ENCODE measurements at places on chromosomes 4 and X. TPM values are rescaled to one million over a fixed set of nuclear protein-coding genes. Genes with fewer than 3 reads are reported as not detected.

Gene INPP4B
- 14.0 TPM for total RNA-seq

Gene BEX3
- 114 TPM for total RNA-seq

Gene PRKG2
- 2.0 TPM for total RNA-seq

Gene PTCHD1
- total RNA-seq: not detected

Gene AFAP1
- 48.2 TPM for total RNA-seq

Gene HOPX
- 1.3 TPM for total RNA-seq

Gene GC
- not detected for total RNA-seq

DNA sequence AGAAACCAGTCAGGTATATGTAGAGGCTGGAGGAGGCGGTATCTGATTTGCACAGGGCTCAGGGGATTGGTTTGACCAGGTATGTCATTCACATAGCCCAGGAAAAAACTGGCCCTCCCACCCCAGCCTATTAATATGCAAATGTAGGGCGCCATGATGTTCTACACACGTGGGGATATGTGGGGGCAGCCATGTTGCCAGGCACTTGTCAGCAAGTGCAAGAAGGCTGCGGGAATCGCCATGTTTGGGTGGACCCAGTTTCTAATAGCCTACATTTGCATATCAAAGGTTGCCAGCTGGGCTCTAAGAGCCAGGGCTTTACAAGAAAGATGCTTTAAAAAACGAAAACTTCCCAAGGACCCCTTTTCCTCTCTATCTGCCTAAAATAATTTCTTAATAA, 335.1 kb downstream of the SMARCA1 start:
- no peaks in the 10 kb centered on the region for H3K36me3 ChIP-seq
- H3K27ac ChIP-seq: no peak overlapping the region
- no peaks in the 10 kb centered on the region for H3K27me3 ChIP-seq
- H3K4me1 ChIP-seq: no peaks in the 10 kb centered on the region
- no peak overlapping the region for H3K4me3 ChIP-seq

DNA sequence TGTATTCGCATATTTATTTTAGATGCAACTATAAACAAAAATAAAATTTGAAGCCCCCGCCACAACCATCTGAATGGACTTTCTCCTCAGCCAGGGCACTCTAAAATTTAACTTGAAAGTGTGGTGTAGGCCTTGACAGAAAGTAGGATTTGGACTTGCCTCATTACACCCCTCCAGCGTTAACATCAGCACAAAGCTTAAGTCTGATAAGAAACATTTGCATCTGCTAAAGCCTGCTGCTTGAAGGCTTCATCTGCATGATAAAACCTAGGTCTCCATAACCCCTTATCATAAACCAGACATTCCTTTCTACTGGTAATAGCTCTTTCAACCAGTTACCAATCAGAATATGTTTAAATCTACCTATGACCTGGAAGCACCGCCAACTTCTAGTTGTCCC, 1046.5 kb downstream of the FAT4 start:
- H3K27ac ChIP-seq: no peak overlapping the region
- H3K27me3 ChIP-seq: no peaks in the 10 kb centered on the region
- no peak overlapping the region for H3K4me3 ChIP-seq
- H3K36me3 ChIP-seq: no peaks in the 10 kb centered on the region

DNA sequence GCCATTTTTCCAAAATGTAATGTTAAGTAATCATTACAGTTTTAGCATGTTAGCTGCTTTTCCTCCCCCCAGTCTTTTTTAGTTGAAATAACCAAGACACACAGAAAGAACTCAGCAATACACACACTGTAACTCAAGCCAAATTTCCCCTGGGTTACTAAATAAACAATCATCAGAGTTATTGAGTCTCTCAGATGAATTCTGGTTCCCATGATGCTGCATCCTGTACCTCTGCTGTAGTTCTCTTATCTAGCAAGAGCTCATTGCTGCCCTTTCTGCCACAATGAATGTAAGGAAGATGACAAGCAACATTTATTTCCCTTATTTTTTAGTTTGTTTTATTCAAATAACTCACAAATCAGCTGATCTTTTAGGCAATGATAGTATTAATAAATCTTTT, 185.1 kb downstream of the ARHGAP6 start:
- H3K4me3 ChIP-seq: no peak overlapping the region
- no peak overlapping the region for H3K27ac ChIP-seq
- H3K4me1 ChIP-seq: peaks cover 2% of the 10 kb centered on the region

DNA sequence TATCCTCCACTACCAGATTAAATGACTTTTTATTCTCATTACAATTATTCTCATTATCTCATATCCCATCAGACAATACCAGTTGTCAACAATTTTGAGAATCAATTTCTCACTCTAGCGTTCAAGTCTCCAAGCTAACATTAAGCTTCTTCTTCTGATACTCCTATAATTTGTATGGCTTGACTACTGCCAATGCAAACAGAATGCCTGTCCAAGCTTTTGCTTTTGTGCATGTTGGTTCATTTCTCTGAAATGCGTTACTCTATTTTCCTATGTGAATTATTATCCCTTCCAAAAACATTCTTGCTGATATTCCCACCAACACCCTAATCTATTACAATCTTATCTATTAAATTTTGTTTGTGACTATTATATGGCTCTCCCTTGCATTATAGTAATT, 1602.3 kb downstream of the C4orf33 start:
- no peaks in the 10 kb centered on the region for H3K27me3 ChIP-seq
- no peak for DNase-seq
- H3K27ac ChIP-seq: no peak overlapping the region
- no peaks in the 10 kb centered on the region for H3K4me1 ChIP-seq
- H3K36me3 ChIP-seq: no peaks in the 10 kb centered on the region
- no peak overlapping the region for H3K4me3 ChIP-seq

- no peak overlapping the region for H3K27ac ChIP-seq
- no peak for DNase-seq
- no peaks in the 10 kb centered on the region for H3K36me3 ChIP-seq
- peaks cover 13% of the 10 kb centered on the region for H3K27me3 ChIP-seq
Observed at GRCh38 chr4:82525307-82525911, 36.4 kb downstream of the TMEM150C start.

GRCh38 chr4:38322714-38323113, 341.3 kb upstream of the KLF3 start:
- H3K27ac ChIP-seq: no peak overlapping the region
- H3K4me1 ChIP-seq: peaks cover 6% of the 10 kb centered on the region
- DNase-seq: peak; percentile 87

GRCh38 chr4:113815826-113816225, 54.3 kb upstream of the CAMK2D start:
- H3K4me1 ChIP-seq: peaks cover 6% of the 10 kb centered on the region
- H3K36me3 ChIP-seq: no peaks in the 10 kb centered on the region
- no peak overlapping the region for H3K27ac ChIP-seq
- H3K27me3 ChIP-seq: no peaks in the 10 kb centered on the region
- H3K4me3 ChIP-seq: no peak overlapping the region

DNA sequence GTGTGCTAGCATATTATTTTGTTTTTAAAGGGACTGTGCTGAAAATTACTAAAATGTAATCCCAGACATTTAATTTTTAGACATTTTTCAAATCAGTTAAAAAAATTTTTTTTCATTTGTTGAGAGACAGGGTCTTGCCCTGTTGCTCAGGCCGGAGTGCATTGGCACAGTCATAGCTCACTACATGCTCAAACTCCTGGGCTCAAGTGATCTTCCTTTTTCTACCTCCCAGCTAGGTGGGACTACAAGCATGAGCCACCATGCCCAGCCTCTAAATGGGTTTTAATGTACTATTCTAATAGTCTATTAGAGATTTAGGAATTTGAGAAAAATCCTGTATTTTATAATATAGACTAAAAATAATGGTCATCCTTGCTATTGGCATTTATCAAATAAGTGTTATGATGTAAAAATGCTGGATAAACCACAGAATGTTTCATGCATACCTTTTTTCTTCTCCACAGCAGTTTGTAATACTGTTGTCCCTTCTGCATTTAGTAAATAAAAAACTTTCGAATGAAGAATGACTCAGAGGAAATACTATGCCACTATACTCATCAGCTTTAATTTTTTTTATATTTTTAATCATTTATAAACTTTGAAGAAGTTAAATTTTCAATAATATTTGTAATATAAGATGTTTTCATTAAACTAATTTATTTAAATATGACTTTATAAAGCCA, 29.9 kb downstream of the CPEB2 start:
- peak; percentile 55 for DNase-seq
- peaks cover 7% of the 10 kb centered on the region for H3K36me3 ChIP-seq
- H3K4me1 ChIP-seq: peaks cover 7% of the 10 kb centered on the region
- H3K4me3 ChIP-seq: no peak overlapping the region

- H3K36me3 ChIP-seq: no peaks in the 10 kb centered on the region
- H3K27ac ChIP-seq: no peak overlapping the region
- no peak overlapping the region for H3K4me3 ChIP-seq
- no peaks in the 10 kb centered on the region for H3K4me1 ChIP-seq
- no peaks in the 10 kb centered on the region for H3K27me3 ChIP-seq
Observed at GRCh38 chr4:96471956-96472867, 632.3 kb downstream of the PDHA2 start.

- no peak for DNase-seq
- no peak overlapping the region for H3K27ac ChIP-seq
- H3K4me1 ChIP-seq: no peaks in the 10 kb centered on the region
- peaks cover 2% of the 10 kb centered on the region for H3K27me3 ChIP-seq
- no peak overlapping the region for H3K4me3 ChIP-seq
Observed at GRCh38 chr4:10730019-10730418, 45.5 kb upstream of the CLNK start.

GRCh38 chr4:55117511-55117910, 7.9 kb downstream of the KDR start:
- no peak for DNase-seq
- H3K27me3 ChIP-seq: peaks cover 2% of the 10 kb centered on the region
- no peak overlapping the region for H3K27ac ChIP-seq

DNA sequence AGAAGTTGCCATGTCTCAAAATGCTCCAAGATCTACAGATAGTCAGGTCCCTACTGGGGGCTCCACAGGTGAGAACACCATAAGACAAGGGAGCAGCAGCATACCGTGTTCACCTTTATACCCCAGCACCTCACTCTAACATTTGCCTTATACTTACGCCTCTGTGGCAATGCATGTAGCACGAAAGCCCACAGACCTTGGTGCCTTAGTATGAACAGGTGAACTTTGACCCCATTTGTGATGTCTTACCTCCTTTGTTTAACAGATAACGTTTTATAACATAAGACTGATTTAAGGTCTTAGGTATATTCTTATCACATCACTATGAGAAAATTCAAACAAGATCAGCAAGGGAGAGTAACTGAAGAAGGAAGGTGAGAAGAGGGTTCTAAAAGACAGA, 128.8 kb downstream of the ARX start:
- H3K27ac ChIP-seq: no peak overlapping the region
- no peaks in the 10 kb centered on the region for H3K27me3 ChIP-seq
- H3K4me1 ChIP-seq: no peaks in the 10 kb centered on the region
- no peaks in the 10 kb centered on the region for H3K36me3 ChIP-seq
- H3K4me3 ChIP-seq: no peak overlapping the region

DNA sequence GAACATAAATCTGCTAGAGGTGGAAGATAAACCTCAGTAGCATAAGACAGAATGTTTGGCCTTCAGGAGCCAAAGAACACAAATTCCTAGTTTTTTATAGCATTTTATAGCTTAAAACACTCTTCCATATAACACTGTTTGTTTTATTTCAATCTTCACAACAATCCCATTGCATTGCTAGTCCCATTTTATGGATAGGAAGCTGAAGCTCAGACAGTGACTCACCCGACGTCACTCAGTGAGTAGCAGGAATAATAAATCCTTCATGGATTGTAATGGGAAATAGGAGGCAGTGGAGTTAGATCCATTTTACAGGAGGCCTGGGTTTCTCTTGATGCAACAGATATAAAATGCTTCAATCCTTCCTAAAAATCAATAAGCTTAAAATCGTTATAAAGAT, 217.5 kb downstream of the RAB28 start:
- H3K27ac ChIP-seq: no peak overlapping the region
- H3K36me3 ChIP-seq: no peaks in the 10 kb centered on the region
- no peaks in the 10 kb centered on the region for H3K27me3 ChIP-seq
- DNase-seq: no peak
- H3K4me1 ChIP-seq: no peaks in the 10 kb centered on the region

DNA sequence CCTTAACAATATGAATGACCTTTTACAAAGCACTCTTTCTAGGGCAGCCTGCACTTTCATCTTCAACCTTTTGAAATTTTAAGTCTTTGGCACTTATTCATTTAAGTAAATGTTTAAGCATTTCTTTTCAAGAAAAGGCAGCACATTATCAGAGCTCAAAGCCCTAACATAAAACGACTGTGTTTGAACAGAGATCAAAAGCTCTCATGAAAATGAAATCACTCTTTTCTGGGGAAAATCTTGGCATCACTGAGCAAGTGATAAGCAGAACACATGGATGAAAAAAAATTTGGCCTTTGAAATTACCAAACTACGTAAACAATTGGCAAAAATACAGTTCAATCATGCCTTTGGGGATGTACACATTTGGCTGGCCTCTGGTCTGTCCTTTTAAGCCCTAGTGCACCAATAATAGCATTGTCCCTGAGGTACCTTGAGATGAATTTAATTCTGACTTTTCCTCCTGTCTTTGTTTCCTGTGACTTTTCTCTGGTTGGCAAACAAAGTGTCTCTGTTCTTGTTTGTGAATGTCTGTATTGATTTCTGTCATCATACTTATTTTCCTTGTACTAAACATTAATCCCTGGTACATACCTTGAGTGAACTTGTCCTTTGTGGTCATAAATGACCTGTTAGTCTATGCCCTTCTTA, 12.9 kb upstream of the ODAM start:
- H3K4me3 ChIP-seq: no peak overlapping the region
- no peak for DNase-seq
- H3K36me3 ChIP-seq: no peaks in the 10 kb centered on the region

DNA sequence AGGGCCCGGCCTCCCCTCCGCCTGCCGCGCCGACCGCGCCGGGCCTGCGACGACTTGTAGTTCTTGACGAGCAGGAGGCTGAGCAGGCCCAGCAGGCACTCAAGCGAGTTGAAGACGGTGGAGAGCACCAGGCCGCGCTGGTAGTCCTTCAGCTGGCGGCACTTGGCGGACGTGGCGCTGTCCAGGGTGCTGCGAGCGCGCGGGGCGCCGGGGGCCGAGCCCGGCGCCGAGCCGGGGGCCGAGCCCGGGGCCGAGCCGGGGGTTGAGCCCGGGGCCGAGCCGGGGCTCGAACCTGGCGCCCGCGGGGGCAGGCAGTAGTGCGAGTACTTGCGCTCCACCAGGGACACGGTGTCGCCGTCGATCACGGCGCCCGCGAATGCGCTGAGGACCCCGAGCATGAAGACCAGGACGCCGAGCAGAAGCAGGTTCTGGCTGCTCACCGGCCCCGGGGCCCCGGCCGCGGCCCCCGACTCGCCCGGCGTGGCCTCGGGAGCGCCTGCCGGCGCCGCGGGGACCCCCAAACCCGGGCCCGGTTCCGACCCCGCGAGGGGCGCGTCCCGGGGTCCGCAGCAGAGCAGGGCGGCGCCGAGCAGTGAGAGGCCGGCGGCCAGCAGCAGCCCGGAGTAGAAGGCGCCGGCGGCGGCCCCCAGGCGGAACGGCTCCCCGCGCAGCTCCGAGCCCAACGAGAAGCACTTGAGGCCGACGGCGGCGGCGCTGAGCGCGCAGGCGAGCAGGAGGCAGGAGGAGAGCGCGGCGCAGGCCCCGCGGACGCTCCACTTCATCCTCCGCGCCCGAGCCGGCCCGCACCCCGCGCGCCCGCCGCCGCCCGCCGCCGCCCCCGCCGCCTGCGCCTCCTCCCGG, 584 bp downstream of the TMEM271 start:
- no peaks in the 10 kb centered on the region for H3K36me3 ChIP-seq
- H3K4me1 ChIP-seq: no peaks in the 10 kb centered on the region
- H3K4me3 ChIP-seq: no peak overlapping the region
- H3K27me3 ChIP-seq: peaks cover 58% of the 10 kb centered on the region
- no peak overlapping the region for H3K27ac ChIP-seq

GRCh38 chr4:112185334-112185733, 40.1 kb downstream of the FAM241A start:
- H3K4me1 ChIP-seq: no peaks in the 10 kb centered on the region
- H3K27me3 ChIP-seq: no peaks in the 10 kb centered on the region
- no peak for DNase-seq
- no peak overlapping the region for H3K27ac ChIP-seq

- H3K4me1 ChIP-seq: no peaks in the 10 kb centered on the region
- peaks cover 8% of the 10 kb centered on the region for H3K27me3 ChIP-seq
- H3K4me3 ChIP-seq: no peak overlapping the region
- no peak for DNase-seq
Observed at GRCh38 chr4:38205261-38205660, 245.1 kb downstream of the PTTG2 start.

Data from IMR-90 (cell line).